ENCODE measurements at places on chromosomes 12 and 14. TPM values are rescaled to one million over a fixed set of nuclear protein-coding genes. Genes with fewer than 3 reads are reported as not detected.

The NINJ2 gene
- 3.1 TPM for total RNA-seq

The TAS2R46 gene
- total RNA-seq = 1.3 TPM

The CLEC9A gene
- total RNA-seq = not detected

The ERP27 gene
- 4.7 TPM for total RNA-seq

The MAP3K9 gene
- total RNA-seq = 5.5 TPM

The VDR gene
- 312 TPM for total RNA-seq

The NGB gene
- not detected for total RNA-seq

The SDS gene
- total RNA-seq = not detected

The TUBA1C gene
- total RNA-seq = 355 TPM

GRCh38 chr14:53581504-53581903 is 375.1 kb downstream of the BMP4 start:
- DNase-seq = no peak

DNA sequence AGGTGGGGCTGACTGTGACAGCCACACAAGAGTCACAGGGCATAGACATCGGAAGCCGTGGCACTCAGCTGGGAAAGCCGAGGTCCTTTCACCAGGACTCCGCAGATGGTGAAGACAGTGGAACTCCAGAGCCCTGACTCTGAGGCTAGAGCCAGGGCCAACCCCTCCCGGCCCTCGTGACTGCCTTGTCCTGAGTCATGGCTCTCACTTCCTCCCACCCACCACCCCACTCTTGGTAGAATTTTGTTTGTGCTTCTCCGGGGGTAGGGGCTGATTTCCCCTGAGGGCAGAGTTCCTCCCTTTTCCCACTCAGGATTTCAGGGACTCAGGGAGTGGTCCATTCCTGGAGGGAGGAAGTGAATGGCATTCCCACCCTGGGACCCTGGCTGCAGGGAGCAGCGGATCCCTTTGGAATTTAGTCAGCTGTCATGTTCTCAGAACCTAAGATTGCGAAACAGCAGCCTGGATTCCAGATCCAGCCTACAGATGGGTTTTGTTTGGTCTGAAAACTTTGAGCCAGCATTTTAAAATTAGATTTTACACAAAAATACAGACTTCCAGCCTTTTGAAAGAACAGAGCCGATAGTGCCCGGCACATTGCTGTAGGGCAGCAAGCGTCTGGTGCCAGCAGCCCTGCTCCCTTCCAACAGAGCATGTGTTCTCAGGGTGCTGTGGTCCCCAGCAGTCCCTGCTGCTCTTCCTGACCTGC is 50.7 kb downstream of the TPCN1 start:
- DNase-seq = no peak

- DNase-seq = no peak
Observed at GRCh38 chr12:132550014-132550802, 60.2 kb downstream of the LRCOL1 start.

DNA sequence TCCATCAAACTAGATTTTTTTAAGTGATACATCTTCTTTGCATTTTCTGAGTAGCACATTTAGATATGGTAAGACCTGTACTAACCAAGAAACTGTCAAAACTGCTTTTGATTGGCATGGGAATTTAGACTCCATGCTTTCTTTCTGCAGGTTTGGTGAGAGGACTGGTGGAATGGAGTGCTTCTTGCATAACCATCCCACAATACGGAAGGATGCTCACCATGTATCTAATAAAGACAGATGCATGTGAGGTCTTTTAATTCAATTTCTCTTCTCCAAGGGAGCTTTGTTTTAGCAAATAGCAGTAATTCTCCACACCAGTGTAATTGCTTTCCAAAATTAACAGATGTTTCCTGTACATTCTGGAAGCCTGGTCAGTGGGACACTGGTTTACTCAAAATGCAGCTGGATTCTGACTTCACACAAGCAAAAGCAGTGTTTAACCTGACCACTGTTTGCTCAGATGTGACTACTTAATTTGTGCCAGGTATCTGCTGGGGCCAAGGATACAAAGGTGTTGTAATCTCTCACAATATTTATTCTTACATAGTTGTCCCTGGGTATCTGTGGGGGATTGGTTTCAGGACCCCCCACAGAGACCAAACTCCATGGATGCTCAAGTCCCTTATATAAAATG is 26.1 kb downstream of the FGD6 start:
- no peak for DNase-seq

GRCh38 chr14:34219661-34220377 is 242.2 kb downstream of the SPTSSA start:
- DNase-seq = no peak

DNA sequence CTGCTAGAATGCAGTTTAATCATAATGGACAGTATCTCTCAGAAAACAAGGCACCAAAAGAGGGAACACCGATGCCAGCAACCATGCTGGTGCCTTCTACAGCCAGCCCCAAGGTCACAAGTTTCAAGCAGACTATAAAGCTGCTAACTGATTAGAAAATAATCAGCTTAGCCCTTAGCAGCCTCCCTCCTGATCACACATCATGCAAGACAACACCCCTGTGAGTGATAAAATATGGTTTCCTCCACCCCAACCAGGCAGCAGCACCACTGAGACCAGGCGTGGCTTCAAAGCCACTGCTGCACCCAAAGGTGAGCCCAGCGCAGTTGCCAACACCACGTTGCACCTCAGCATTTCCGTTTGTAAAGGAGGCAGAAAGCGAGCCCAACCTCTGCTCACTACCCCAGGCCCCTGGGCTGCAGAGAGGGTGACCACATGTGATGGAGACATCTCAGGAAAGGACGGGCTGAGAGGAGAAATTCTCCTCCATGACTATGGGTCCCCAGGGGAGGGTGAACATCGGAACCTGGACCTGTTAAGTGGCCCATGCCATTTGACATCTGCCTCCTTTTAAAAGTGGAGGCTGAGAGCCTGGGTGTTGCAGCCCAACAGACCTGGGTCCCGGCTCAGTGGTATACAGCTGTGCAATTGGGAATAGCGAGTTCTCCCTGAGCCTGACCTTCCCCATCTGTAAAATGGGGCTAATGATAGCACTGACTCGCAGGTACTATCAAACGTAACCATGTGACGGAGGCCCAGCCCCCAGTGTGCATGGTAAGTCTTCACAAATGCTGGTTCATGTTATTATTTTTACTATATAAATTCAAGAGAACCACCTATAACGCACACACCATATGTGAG is 11.5 kb downstream of the ZFP36L1 start:
- DNase-seq = peak; percentile 66

GRCh38 chr14:100271247-100271939 is 32.4 kb downstream of the YY1 start:
- no peak for DNase-seq

DNA sequence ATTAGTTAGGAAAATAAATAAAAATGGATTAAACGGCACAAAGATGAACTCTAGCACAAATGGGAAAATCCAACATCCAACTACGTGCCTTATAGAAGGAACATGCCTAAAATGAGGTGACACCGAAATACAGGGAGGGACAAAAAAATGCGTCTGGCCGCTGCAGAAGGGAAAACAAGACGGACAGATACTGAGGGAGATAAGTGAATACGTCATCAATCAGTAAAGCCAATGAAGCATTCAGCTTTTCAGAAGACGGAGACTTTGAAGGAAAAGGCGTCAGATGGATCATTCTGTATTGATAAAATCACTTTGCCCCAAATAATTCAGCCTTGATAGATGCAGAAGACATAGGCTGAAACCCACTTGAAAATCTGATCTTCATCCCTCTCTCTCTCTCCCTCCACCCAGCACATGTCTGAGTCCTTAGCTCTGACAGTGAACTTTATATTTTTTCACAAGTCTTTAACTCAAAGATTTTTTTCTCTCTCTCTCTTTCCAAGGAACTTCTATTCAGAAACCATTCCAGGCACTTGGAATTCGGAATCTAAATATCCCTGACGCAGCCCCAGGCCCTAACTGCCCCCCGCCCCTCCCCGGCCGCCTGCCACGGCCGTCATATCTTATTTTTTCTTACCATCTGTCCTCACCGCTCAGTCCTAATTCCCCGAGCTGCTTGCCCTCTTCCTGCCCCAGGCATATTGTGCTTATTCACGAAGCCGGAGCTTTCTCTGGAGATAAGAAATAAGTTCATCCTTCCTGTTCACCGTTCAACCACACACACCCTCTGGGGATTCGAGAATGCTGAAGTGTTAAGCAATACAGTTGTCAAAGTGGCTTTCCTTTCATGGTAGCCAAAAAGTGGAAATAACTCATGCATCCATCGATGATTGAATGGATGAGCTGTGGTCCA is 35.5 kb upstream of the RFLNA start:
- DNase-seq = no peak

GRCh38 chr12:34294671-34295365 is 272.5 kb downstream of the ALG10 start:
- DNase-seq = no peak

DNA sequence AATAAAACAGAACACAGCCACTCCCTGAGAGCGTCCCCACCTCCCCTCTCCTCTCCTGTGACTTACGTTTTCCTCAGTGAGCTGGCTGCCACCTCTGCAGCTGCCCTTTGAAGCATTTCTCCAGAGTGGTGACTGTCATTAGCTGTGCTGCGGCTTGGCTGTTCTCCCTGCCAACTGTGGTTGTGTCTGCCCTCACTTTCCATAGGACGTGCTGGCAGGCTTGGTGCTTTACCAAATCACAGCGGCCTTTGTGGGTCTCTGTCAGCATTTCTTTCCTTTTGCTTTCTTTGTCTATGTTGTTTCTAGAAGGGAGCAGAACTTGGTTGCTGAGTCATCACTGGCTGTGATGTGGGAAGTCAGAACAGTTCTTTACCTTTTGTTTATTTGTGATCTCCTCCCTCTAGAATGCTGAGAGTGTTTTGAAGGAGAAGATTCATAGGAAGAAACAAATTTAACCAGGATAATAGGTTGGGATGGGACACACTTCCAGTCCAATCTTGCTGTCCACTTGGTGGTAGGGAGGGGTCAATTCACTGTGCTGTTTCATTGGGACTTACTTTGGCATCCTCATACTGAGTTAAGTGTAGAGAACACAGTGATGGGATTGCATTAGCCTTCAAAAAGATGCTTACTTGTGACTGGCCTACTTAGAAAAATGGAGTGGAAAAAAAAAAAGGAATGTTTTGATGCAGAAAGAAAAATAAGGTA is 88.2 kb downstream of the TMX1 start:
- DNase-seq = no peak

DNA sequence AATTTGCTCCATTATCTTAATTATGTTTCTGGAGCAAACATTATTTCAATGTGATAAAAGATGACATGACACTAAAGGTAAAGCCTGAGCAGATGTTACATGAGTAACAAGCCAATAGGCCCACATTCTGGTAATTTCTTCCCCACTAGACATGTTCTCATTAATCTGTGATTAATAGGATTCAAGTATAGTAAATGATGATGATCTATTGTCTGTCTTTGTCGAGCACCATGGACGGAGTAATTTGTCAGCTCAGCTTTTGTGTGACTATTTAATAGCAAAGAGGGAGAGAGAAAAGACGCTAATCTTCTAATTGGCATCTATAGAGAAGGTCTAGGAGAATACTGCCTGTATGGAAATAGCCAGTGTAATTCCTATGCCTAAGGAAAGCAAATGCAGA is 62.2 kb upstream of the INSM2 start:
- DNase-seq = no peak
